Large intestine (tissue), 12 donors: ENCODE measurements at places on chromosomes 2 and 18. TPM values are rescaled to one million over a fixed set of nuclear protein-coding genes. Genes with fewer than 3 reads are reported as not detected.

PPP1R1C gene
- 3.3 TPM for polyA plus RNA-seq

FZD7 gene
- polyA plus RNA-seq = 24.1 TPM

PIEZO2 gene
- 25.1 TPM for polyA plus RNA-seq

GNAL gene
- polyA plus RNA-seq = 4.4 TPM

SMYD1 gene
- 5.0 TPM for polyA plus RNA-seq
